ENCODE measurements at places on chromosomes 2 and 18. TPM values are rescaled to one million over a fixed set of nuclear protein-coding genes. Genes with fewer than 3 reads are reported as not detected.

Gene NCL
- total RNA-seq: 944 TPM

Gene REG1B
- 2.3 TPM for total RNA-seq

Gene UPP2
- total RNA-seq: not detected

Gene CNTNAP5
- 0.34 TPM for total RNA-seq

Gene IL1F10
- total RNA-seq: not detected

DNA sequence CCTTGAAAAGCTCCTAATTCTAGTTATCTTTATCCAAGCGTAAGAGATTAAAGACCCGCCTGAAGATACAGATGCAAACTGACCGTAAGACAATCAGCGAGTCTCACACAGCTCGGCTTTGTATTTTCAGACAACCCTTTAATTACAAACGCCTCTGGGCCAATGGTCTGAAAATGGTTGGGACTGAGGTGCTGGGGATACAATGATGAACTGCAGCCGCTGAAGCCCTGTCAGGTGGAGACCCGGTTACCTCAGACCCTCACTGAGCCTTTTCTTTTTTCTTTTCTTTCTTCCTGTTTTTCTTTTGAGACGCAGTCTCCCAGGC is 715 bp upstream of the CFAP36 start:
- DNase-seq: no peak

- DNase-seq: no peak
Measured at GRCh38 chr2:143948710-143949109, 571.2 kb downstream of the ZEB2 start.

GRCh38 chr2:171102802-171103201 is 57.9 kb downstream of the TLK1 start:
- DNase-seq: no peak

DNA sequence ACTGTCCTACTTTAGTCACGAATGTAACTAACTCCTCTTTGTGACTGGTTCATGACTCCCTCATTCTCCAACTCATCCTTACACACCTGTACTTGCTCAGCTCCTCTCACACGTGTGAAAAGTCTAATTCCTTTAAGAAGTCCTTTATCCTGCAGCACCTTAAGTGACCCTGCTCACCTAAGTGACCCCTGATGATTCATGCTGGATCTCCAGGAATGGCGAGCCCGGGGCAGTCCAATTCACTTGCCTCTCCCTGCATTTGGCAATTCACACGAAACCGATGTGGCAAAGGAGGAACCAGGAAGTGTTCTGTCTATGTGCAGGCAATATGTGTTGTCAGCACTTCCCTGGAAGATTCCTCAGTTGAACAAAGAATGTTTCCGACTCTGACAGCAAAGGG is 189.8 kb upstream of the NABP1 start:
- DNase-seq: no peak

DNA sequence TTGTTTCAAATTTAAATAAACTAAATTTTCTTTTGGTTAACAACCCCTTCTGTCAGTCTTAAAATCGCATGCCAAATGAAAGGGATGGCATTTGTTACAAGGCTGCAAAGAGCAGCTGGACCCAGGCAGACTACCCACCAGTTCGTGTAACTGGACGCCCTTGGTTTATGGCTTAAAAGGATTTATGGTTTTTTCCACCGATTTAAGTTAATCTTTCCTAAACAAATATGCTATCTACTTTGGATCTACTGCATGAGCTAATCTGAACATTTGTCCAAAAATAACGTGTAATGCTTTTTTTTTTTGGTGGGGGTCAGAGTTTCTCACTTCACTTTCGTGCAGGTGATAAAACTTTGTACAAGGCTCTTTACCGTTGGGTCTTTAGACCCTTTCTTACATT is 62.9 kb downstream of the DIS3L2 start:
- DNase-seq: no peak

All from WTC11 (cell line).